ENCODE measurements at places on chromosomes 11 and 22.
A peak's percentile ranks its signal among the peaks of the same experiment; 100 is the strongest.

- DNase-seq, result no peak
Observed at GRCh38 chr11:22666688-22667439, 453 bp downstream of the GAS2 start.

DNA sequence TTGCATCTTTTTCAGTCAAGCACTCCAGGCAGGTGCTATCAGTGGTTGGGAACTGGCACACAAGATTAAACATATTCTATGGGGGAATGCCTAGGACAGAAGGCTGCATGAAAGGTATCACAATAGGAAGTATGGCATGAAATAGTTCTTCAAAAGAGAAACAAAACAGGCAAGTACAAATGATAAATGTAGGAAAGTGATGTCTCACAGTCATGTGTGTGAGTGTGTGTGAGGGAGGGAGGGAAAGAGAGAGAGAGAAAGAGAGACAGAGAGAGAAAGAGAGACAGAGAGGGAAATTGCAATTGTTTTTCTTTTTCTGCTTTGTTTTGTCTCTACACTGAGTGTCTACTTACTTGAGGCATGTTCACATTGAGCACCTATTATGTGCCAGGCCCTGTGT lies 456.3 kb downstream of the MIAT start:
- no peak for DNase-seq

DNA sequence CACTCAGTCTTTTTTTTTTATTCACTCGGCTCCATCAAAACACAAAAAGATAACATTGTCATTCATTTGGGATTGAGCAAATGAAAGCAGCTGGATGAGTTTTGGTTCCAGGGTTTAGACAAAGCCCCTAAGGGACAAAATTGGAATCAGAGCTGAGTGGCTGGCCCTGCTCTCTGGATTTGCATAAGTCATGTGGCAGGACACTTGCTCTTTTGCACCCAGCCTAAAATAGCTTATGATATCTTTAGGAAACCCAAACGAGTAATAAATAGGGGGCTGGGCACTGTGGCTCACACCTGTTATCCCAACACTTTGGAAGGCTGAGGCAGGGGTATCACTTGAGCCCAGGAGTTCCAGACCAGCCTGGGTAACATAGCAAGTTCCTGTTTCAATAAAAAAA lies 11.0 kb upstream of the TMEM121B start:
- no peak for DNase-seq

- DNase-seq, result peak; percentile 44
Observed at GRCh38 chr22:20128902-20129746, 2.5 kb upstream of the ZDHHC8 start.

GRCh38 chr22:20549232-20549841 lies 41.9 kb downstream of the MED15 start:
- DNase-seq, result peak; percentile 60

GRCh38 chr11:64356498-64357411 lies 2.2 kb upstream of the RPS6KA4 start:
- no peak for DNase-seq

- DNase-seq, result no peak
Observed at GRCh38 chr11:112966561-112966960, 5.3 kb downstream of the NCAM1 start.

GRCh38 chr11:69159150-69159852 lies 3.6 kb downstream of the SMIM38 start:
- DNase-seq, result no peak
